ENCODE measurements at places on chromosomes 5 and 9. TPM values are rescaled to one million over a fixed set of nuclear protein-coding genes. Genes with fewer than 3 reads are reported as not detected.

CWC27 gene
- total RNA-seq = not detected

KCNMB1 gene
- 10.0 TPM for total RNA-seq

SELENOP gene
- total RNA-seq = 845 TPM

PCDHB7 gene
- 1.6 TPM for total RNA-seq

CIZ1 gene
- 59.9 TPM for total RNA-seq

GRCh38 chr5:93874491-93874890 lies 133.1 kb upstream of the POU5F2 start:
- no peak for DNase-seq
- H3K27ac ChIP-seq = no peak overlapping the region
- H3K36me3 ChIP-seq = no peaks in the 10 kb centered on the region
- H3K4me3 ChIP-seq = no peak overlapping the region
- H3K27me3 ChIP-seq = no peaks in the 10 kb centered on the region

- H3K4me1 ChIP-seq = no peaks in the 10 kb centered on the region
- H3K36me3 ChIP-seq = no peaks in the 10 kb centered on the region
- H3K27ac ChIP-seq = no peak overlapping the region
- no peaks in the 10 kb centered on the region for H3K27me3 ChIP-seq
- no peak for DNase-seq
- H3K4me3 ChIP-seq = no peak overlapping the region
Observed at GRCh38 chr5:25002371-25002770, 357.6 kb upstream of the CDH10 start.

- H3K4me1 ChIP-seq = no peaks in the 10 kb centered on the region
- H3K27ac ChIP-seq = no peak overlapping the region
- H3K36me3 ChIP-seq = no peaks in the 10 kb centered on the region
- H3K27me3 ChIP-seq = no peaks in the 10 kb centered on the region
- no peak overlapping the region for H3K4me3 ChIP-seq
Observed at GRCh38 chr5:76385540-76385939, 17.5 kb upstream of the IQGAP2 start.

Data from transverse colon (tissue), 4 donors.